Activated T-cell treated with anti-CD3 and anti-CD28 coated beads, Interleukin-2, amount 50 U/mL, for 72 hours (primary cell): ENCODE measurements at places on chromosomes 11 and 22. TPM values are rescaled to one million over a fixed set of nuclear protein-coding genes. Genes with fewer than 3 reads are reported as not detected.

DNA sequence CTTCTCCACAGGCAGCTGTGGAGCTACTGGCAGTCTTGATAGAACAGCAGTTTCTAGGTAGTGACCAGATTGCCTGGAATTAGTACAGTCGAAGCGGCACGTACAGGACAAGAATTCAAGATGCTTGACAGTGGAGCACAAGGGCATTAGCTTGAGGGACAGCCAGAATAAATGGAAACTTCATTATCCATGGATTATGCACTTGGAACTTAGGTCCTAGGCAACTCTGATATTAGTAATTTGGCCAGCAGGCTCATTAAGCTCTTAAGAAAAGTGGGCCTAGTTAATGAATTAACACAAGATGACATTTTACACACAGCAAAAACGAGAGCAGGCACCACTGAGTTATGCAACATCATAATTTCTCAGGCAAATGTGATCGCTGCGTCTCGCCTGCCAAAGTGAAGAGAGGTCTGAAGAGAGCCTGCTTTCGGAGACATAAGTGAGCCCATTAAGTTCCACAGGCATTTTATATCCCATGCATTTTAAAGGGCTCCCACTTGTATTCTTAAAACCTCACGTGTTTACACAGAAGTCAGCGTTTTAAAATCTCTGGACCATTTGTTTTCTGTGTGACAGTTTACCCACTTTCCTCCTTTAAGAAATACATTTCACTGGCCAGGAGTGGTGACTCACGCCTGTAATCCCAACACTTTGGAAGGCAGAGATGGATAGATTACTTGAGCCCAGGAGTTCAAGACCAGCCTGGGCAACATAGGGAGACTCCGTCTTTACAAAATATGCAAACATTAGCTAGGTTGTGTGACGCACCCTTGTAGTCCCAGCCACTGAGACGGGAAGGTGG, 66.2 kb downstream of the COMMD9 start:
- no peak overlapping the region for H3K27ac ChIP-seq
- DNase-seq = no peak
- no peaks in the 10 kb centered on the region for H3K27me3 ChIP-seq
- H3K4me3 ChIP-seq = no peak overlapping the region
- no peaks in the 10 kb centered on the region for H3K4me1 ChIP-seq

DNA sequence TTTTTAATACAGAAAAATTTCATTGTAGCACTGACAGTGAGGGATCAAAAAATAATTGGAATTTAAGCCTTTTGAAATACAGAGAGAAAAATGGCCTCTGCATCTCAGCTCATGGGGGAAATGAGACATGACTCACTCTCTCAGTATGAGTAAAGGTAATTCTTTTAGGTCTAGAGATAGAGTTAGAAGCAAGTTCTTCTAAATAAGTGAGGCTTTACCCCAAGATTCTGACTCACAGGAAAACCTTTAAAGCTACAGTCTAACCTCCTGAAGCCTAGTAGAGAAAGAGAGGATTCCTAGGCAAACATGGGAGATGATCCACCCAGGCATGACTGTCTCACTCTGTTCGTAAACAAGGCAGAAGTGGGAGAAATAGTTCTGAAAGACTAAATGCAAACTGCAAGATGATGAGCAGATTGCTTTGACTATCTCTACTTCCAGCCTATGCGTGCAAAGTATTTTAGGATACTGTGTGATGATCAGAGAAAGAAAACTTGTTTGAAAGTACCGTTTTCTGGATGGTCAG, 1003.3 kb upstream of the CCDC90B start:
- H3K36me3 ChIP-seq = no peaks in the 10 kb centered on the region
- no peaks in the 10 kb centered on the region for H3K4me1 ChIP-seq
- DNase-seq = no peak
- no peak overlapping the region for H3K27ac ChIP-seq

DNA sequence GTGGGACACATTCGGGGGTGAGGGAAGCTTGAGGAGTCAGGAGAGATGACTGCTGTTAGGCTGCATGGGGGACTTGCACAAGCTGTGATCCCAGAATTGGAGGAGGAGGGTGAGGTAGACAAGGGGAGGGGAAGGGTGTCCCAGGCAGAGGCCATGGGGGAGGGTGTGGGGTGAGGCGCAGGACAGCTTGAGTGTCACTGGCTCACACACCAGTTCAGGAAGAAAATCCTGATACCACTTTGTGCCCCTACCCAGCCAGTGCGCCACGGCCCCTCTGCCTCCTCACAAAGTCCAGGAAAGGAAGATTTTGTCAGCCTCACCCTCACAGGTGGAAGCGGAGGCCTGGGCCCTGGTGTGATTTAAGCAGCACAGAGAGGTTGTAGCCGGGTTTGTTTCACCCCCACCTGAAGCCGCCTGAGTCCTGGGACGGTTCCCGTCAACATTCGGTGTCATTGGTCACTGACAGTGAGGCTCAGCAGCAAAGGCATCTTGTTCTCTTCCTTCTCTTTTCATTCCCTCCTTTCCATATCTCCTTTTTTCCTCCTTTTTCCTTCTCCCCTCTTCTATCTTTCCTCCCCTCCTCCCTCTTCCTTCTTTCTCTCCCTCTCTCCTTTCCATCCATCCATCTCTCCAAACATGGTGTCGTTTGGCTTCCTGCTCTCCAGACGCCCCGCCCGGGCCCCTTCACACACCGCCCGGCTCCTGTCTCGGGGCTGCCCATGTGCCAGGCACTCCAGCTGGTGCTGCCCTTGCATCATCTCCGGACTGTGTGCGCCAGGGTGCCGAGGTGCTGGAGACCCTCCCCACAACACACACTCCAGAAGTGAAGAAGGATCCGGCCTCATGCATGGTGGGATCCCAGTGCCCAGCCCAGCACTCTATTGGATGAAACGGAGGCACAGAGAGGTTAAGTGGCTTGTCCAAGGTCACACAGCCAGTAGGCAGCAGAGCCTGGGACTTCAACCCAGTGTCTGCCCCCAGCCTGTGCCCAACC, 89.3 kb downstream of the MPPED1 start:
- H3K4me1 ChIP-seq = no peaks in the 10 kb centered on the region
- no peak overlapping the region for H3K27ac ChIP-seq
- H3K36me3 ChIP-seq = no peaks in the 10 kb centered on the region
- no peaks in the 10 kb centered on the region for H3K27me3 ChIP-seq
- no peak for DNase-seq

DNA sequence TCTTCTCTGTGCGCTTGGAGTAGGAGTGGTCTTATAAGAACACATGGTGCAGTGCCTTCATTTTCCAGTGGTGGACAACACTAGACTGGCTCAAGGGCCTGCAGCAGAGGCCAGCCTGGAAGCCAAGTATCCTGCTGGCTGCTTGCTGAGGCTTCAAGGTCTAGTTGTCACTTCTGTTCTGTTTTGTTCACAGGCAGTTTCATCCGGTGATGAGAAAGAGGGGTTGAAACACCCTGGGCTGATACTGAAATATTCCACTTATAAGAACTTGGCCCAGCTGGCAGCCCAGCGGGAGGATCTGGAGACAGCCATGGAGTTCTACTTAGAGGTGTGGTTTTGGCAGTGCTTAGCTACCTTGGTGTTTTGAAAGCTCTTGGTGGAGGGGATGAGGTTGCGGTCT, 29.8 kb downstream of the CABIN1 start:
- H3K27ac ChIP-seq = no peak overlapping the region
- H3K36me3 ChIP-seq = peaks cover 18% of the 10 kb centered on the region
- DNase-seq = no peak

- DNase-seq = no peak
- H3K36me3 ChIP-seq = no peaks in the 10 kb centered on the region
- no peaks in the 10 kb centered on the region for H3K27me3 ChIP-seq
Observed at GRCh38 chr11:79482800-79483199, 42.0 kb upstream of the TENM4 start.

DNA sequence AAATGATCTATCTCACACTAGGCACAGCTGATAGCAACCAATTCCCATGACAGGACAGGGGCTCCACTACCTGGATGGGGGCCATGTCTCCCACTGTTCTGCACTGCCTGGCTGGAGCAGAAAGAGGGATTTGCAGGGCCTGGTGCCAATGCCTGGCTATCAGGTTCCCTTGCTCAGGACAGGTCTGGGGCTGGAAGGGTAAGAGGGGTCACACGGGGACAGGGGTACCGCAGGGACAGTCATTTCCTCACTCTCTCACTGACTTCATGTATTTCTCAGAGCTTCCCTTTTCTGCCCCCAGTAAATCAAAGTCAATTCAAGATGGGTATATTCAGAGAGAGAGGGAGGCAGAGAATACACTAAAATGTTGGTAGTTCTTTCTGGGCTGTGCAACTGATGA, 119.1 kb upstream of the CSNK2A3 start:
- no peaks in the 10 kb centered on the region for H3K4me1 ChIP-seq
- H3K36me3 ChIP-seq = no peaks in the 10 kb centered on the region
- peaks cover 5% of the 10 kb centered on the region for H3K27me3 ChIP-seq
- H3K4me3 ChIP-seq = no peak overlapping the region
- H3K27ac ChIP-seq = no peak overlapping the region

CBLIF gene
- total RNA-seq = not detected

- H3K27me3 ChIP-seq = no peaks in the 10 kb centered on the region
- H3K4me3 ChIP-seq = no peak overlapping the region
- peaks cover 39% of the 10 kb centered on the region for H3K4me1 ChIP-seq
- DNase-seq = no peak
Observed at GRCh38 chr11:122663764-122664163, 8.2 kb downstream of the UBASH3B start.

- no peaks in the 10 kb centered on the region for H3K27me3 ChIP-seq
- no peak for DNase-seq
- H3K36me3 ChIP-seq = peaks cover 31% of the 10 kb centered on the region
Observed at GRCh38 chr11:61008971-61009370, 37.5 kb downstream of the CD6 start.

DNA sequence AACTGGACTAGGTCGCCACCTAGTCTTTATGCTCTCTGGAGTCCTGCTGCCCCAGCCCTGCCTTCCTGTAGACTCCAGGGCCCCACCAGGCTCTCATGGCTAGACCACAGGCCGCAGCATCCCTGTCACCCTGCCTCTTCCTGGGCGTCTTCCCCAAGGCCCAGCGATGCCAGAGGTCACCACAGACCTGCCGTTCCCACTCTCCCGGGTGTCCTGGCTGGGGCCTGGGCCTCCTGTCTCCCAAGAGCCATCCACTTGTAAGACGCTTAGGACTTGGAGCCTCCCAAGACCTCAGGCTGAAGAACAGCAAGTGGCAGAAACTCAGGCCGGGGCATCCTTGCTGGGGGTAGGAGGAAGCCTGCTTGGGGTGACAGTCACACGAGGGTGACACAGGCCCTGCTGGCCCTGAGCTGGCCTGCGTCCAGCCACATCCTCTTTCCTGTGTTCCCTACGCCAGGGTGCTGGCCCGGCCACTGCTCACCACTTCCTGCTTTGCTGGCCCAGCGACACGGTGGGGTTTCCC, 2.0 kb upstream of the TCIRG1 start:
- H3K27me3 ChIP-seq = no peaks in the 10 kb centered on the region
- H3K4me1 ChIP-seq = peaks cover 30% of the 10 kb centered on the region
- no peaks in the 10 kb centered on the region for H3K36me3 ChIP-seq
- peak overlapping the region; percentile 6 for H3K4me3 ChIP-seq
- H3K27ac ChIP-seq = peak overlapping the region; percentile 64
- peak; percentile 35 for DNase-seq

DNA sequence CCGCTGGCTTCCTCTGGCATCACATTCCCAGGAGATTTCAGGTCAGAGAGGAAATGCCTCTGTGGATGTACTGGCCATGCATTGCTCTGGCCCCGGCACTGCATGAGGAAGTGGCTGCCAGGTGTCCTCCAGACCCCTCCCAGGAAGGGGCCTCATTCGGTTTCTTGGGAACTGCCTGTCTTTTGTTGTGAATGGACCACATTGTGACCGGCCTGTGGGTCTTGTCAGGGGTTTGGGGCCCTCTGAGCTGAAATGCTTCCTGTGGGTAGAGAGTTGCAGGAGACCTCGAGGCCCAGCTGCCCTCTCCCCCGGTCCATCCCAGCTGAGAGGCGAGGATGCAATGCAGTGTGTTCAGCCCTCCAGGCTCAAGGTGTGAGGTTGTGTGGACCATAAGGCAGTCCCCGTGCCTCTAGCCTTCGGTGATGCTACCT, 18.8 kb upstream of the ST3GAL4 start:
- peaks cover 35% of the 10 kb centered on the region for H3K4me1 ChIP-seq
- no peak overlapping the region for H3K27ac ChIP-seq
- no peak for DNase-seq
- no peak overlapping the region for H3K4me3 ChIP-seq
- H3K36me3 ChIP-seq = peaks cover 4% of the 10 kb centered on the region

TENM4 gene
- total RNA-seq = not detected

GRCh38 chr22:35552196-35552842, 11.7 kb downstream of the RASD2 start:
- no peak overlapping the region for H3K27ac ChIP-seq
- no peaks in the 10 kb centered on the region for H3K27me3 ChIP-seq
- no peak overlapping the region for H3K4me3 ChIP-seq
- peak; percentile 85 for DNase-seq

DNA sequence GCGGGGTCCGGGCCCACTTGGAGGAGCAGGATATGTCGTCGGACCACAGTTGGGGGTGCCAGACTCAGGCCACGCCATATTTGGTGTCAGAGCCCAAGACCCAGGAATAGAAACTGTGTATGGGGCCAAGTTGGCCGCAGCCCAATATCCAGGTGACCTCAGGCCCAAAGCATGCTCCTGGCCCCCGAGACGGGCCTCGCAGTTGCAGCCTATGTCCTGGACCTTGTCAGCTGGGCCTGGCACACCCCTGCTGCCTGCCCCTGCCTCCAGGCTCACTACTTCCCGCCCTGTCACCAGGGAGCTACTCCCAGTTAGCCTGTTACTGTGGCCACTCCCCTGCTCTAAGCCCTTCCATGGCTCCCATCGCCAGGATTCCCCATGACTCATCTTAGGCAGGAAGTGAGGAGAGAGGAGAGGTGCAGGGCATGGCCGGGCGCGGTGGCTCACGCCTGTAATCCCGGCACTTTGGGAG, 23.1 kb downstream of the A4GALT start:
- H3K27ac ChIP-seq = no peak overlapping the region
- H3K4me1 ChIP-seq = no peaks in the 10 kb centered on the region
- H3K27me3 ChIP-seq = no peaks in the 10 kb centered on the region
- no peak overlapping the region for H3K4me3 ChIP-seq
- DNase-seq = no peak

OR8A1 gene
- total RNA-seq = not detected

OR51B2 gene
- not detected for total RNA-seq

DNA sequence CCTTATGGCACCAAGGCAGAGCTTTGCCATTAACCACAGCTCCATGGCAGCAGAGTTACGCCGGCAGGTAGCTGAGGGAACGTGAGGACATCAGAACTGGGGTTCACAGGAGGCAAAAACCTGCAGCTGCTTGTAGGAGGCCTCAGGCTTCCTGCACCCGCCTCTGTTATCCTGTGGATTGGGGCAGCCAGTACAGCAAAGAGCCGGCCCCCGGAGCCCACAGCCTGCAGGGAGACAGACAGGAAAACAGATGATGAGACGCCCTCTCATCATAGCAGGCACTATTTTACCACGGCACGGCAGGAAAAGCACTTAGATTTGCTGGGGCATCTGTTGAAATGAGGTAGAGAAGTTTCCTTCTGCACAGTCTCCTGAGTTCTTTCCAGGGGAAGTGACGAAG, 870.3 kb downstream of the TBC1D22A start:
- H3K27ac ChIP-seq = no peak overlapping the region
- H3K27me3 ChIP-seq = no peaks in the 10 kb centered on the region

ESAM gene
- total RNA-seq = 1.1 TPM
